ENCODE measurements at places on chromosomes 16 and 17.

DNA sequence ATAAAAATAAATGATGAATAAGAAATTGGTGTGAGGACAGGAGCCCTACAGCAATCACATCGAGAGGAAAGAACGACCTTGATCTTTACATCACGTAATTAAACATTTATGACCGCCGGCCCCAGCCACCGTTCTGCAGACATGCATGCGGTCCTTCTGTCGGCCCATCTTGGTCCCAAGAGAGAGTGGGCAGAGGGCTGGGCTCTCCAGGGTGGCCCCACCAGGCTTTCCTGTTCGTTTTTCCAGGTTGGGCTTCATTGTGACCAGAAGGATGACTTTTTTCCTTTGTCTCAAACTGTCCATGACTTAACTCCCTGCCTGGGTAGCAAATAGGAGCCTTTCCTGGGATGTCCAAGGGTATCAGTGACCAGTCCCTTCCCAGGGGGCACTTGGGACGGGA lies 3.3 kb upstream of the CRISPLD2 start:
- DNase-seq = no peak

DNA sequence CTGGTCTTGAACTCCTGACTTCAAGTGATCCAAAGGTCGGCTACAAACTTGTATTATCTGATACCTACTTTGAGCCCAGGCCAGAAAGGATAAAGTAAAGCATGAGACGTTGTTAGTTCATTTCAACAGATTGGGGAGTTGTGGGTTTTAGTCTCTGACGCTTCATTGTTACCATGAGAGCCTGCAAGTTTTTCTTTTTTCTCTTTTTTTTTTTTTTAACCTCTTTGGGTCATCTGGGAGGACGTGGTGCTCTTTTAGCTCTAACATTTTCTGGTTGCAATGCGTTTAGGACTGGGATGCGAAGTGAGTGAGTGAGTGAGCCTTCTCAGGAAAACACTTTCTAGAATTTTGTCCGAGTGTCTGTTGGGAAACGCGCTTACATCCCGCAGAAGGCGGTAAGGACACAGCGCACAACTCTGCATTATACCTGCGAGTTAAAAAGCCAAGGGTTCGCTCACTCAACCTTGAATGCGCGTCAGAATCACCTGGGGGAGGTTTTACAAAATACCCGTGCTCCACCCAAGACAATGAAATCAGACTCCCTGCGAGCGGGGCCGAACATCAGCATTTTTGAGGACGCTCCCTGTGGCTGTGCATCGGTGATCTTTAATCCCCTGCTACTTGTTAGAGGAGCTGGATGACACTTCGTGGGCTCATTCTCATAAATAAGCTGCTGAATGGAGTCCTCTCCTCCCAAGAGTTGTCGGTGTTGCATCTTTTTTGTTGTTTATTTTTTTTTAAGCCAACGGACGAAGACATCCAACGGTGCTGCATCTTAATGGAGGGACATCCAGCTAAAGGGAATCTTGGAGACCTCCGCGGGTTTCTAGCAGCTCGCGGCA lies 629 bp upstream of the RNF135 start:
- no peak for DNase-seq

GRCh38 chr16:81647527-81647926 lies 131.6 kb upstream of the PLCG2 start:
- DNase-seq = no peak

DNA sequence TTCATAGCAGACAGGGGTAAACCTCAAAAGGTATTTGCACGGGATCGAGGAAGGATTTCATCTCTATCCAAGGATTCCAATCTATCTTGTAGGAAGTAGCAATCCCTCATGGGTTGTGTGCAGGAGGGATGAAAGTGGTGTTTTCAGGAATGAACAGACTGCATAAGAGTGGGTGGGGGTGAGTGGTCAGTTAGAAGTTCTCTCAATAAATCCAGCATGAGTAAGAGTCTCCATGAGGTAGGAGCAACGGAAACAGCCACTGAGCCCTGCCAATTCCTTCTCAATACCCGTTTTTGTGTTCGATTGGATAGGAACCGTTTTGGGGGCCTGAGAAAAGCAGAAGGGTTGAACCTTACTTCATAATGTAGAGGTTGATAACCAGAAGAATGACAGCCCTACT lies 375.6 kb downstream of the SOX9 start:
- no peak for DNase-seq

DNA sequence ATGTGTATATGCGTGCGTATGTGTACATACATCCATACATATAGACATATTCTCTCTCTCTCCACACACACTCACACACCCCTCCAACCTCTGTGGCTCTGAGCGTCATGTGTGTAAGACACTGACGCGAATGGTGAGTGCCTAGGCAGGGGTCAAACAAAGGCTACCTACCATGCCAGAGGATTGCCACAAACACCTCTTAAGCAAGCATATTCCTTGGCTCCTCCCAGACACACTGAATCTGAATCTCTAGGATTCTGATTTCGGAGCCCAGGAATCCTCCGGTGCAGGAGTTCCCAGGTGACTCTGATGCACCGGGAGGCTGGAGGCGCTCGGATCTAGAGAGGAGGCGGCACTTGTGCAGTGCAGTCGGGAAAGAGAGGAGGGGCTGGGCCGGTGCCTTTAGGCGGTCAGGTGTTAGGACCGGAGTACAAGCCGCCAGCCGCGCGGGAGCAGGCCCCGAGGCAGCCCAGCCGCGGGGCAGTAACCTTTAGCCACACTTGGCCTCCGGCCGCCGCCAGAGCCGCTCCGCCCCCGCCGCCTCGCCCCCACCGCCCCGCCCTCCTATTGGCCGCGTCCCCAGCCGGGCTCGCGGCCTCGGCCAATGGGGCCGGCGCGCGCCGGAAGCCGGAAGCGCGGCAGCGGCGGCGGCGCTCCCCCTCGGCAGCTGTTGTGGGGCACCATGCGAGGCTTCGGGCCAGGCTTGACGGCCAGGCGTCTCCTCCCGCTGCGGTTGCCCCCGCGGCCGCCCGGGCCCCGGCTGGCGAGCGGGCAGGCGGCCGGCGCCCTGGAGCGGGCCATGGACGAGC lies at the start of gene MLYCD:
TSS of gene MLYCD (plus strand) at position 653 of the 809 bp plus-strand sequence. CDS start at position 683, 30 bp downstream.
- peak; percentile 91 for DNase-seq

DNA sequence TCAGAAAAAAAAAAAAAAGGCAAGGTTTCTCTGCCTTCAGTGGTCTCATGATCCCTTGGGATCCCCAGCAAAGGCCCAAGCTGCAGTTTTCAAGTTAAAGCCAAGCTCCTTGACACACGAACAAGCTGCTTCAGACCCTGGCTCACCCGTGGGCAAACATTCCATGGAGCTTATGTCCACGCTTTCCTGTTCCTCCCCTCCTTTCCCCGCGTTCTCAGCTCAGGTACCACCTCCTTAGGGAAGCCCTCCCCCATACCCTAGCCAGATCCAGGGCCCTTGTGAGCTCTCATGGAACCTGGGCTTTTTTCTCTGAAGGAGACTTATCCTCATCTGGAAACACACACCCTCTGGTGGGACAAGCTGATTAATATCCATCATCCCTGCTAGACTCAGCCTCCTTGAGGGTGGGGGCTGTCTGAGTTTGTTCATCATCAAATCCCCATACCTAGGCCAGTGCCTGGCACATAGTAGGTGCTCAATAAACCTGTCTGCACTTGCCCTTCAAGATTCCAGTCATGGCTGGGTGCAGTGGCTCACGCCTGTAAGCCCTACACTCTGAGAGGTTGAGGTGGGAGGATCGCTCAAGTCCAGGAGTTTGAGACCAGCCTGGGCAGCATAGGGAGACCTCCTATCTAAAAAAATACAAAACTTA lies 54.7 kb downstream of the COTL1 start:
- DNase-seq = no peak

DNA sequence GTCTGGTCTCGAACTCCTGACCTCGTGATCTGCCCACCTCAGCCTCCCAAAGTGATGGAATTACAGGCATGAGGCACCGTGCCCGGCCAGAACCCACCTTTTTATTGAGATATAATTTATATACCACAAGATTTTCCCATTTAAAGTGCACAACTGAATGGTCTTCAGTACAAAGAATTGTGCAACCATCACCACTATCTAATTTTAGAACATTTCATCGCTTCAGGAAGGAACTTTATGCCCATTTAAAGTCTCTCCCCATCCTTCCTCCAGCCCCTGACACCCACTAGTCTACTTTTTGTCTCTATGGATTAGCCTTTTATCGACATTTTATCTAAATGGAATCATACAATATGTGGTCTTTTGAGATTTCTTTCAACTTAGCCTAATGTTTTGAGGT lies 25.4 kb upstream of the HELZ start:
- DNase-seq = no peak

DNA sequence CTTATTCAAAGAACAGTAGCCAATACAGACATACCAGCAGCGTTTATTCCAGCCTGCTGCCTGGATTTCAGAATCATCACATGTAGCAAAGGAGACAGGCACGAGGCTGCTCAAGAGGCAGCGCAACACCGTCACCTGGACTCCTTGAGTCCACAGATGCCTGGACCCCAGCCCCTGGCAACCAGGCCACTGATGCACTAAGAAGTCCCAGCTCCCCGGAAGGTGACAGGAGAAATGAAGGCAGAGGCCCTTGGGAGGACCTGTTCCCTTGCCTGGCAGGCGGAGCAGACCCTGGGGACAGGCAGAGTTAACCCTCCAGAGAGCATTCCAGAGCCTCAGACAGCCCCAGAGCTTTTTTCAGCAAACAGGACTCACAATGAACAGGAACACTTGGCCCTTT lies 16.5 kb downstream of the SMIM5 start:
- DNase-seq = no peak

- no peak for DNase-seq
Observed at GRCh38 chr16:51455398-51455797, 304.3 kb upstream of the SALL1 start.

- no peak for DNase-seq
Observed at GRCh38 chr16:63921737-63922295, 1200.0 kb downstream of the CDH11 start.

GRCh38 chr17:1931844-1932579 lies 93.1 kb downstream of the RTN4RL1 start:
- DNase-seq = no peak

DNA sequence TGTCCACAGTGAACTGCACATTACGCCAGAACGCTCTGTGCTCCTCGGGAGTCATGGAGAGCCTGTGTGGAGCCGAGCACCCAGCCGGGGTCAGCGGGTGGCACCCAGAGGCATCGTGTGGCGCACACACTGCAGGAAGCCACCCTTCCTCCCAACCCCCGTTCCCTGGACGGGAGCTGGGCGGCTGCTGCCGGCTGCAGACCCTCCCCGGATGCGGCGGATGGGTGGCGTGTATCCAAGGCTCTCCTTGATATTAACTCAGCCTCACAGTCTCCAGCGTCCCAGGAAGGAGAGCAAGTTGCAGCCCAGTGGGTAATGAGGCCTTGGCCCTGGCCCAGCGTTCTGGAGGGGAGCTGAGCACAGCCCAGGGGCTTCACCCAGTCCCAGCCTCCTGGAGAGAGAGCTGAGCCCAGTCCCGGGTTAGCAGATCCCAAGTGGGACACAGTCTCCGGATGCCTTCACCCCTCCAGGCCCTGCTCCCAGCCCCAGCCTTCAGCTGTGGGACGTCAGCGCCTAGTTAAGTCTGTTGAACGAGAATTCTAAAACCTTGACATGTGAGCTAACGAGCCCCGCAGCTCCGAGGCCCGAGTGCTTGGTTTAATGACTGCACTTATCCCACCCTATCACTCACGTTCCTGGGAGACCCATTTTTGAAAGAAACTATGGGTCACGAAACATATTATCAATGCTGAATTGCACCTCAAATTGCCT lies 86.6 kb downstream of the TBC1D16 start:
- no peak for DNase-seq

- DNase-seq = no peak
Observed at GRCh38 chr17:59812139-59812538, 80.6 kb downstream of the TUBD1 start.

DNA sequence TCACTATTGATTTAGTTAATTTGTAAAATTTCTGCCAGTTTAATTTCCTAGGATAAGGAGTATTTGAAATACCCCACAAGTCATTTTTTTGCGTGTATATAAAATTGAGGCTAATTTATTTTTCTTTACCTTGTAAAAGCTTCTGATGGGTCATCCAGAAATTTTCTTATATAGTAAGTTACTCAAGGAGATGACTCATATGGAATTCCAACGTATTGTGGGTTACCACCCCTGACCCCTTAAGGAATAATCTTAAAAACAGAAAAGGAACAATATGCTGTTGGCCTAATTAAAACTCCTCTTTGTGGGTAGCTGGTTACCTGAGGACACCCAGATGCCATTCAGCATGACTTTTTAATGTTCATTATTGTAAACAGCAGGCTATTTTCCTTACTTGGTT lies 13.6 kb downstream of the HEATR6 start:
- DNase-seq = no peak

GRCh38 chr16:14958970-14959369 lies 15.9 kb upstream of the PDXDC1 start:
- peak; percentile 18 for DNase-seq

- no peak for DNase-seq
Observed at GRCh38 chr17:48023400-48024148, 14.0 kb downstream of the COPZ2 start.

- DNase-seq = peak; percentile 86
Observed at GRCh38 chr17:49851387-49852291, 3.8 kb upstream of the TAC4 start.

- DNase-seq = no peak
Observed at GRCh38 chr17:10262451-10262850, 64.0 kb upstream of the GAS7 start.

DNA sequence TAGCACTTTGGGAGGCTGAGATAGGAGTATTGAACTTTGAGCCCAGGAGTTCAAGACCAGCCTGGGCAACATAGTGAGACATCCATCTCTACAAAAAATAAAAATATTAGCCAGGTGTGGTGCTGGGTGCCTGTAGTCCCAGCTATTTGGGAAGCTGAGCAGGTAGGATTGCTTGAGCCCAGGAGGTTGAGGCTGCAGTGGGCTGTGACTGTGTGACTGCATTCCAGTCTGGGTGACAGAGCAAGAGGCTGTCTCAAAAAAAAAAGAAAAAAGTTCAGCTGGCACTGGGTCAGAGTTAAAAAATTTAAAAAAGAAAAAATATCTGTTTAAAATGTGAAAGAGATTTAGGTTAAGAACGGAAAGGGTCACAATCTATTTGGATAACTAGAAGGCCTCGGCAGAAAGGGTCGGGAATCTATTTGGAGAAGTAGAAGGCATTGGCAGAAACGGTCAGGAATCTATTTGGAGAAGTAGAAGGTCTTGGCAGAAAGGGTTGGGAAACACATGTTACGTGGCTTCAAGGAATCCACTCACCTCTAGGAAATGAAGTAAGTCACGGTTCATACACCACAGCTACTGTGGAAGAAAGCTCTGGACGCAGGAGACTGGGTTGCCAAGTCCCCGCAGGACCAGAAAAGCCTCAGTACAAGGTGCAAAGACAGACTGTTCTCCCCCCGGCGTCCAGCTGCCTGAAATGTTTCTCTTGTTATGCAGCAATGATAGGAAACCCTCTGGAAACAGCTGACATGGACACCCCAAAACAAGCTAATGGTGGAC lies 25.3 kb downstream of the LMF1 start:
- DNase-seq = no peak
